Testis (tissue), 5 donors: ENCODE measurements at places on chromosomes 11 and 22. TPM values are rescaled to one million over a fixed set of nuclear protein-coding genes. Genes with fewer than 3 reads are reported as not detected.

The UPK3A gene
- polyA plus RNA-seq, result not detected

The PAMR1 gene
- polyA plus RNA-seq, result 13.2 TPM

The APOL5 gene
- polyA plus RNA-seq, result 0.74 TPM

The POTEH gene
- 2.4 TPM for polyA plus RNA-seq

The MAPK8IP2 gene
- polyA plus RNA-seq, result 12.7 TPM

The RCOR2 gene
- 7.9 TPM for polyA plus RNA-seq

The STT3A gene
- polyA plus RNA-seq, result 147 TPM

The DPP3 gene
- 24.8 TPM for polyA plus RNA-seq

The SH3BP1 gene
- 11.9 TPM for polyA plus RNA-seq

The OR8G1 gene
- polyA plus RNA-seq, result 0.29 TPM

The SSTR3 gene
- polyA plus RNA-seq, result 26.8 TPM

The KRTAP5-8 gene
- polyA plus RNA-seq, result not detected

The SHISAL1 gene
- 3.1 TPM for polyA plus RNA-seq

The PIM3 gene
- polyA plus RNA-seq, result 50.8 TPM

The EHF gene
- 3.5 TPM for polyA plus RNA-seq

The ADAMTS8 gene
- polyA plus RNA-seq, result 1.2 TPM

The DAGLA gene
- polyA plus RNA-seq, result 5.1 TPM

The AIP gene
- 60.7 TPM for polyA plus RNA-seq

The LAYN gene
- polyA plus RNA-seq, result 8.7 TPM

The FXYD6 gene
- polyA plus RNA-seq, result 186 TPM
